ENCODE measurements at places on chromosomes 16 and 17.

DNA sequence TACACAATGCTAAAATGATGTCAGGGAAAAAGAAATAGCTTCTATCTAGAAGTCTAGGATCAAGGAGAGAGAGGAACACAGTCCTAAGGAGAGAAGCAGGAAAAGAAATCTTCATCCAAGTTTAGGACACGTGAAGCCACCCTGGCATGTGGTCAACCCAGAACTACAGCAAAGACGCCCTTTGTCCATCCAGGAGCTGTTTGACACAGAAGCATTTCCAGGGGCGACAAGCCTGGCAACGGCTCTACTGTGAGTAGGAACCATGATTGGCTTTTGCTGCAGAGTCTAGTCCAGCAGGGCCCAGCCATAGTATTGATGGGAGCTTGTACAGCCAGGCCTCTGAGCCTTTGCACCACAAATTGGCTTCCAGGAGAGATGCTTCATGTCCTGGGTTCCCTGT is 185.4 kb upstream of the RPL38 start:
- no peak for DNase-seq

DNA sequence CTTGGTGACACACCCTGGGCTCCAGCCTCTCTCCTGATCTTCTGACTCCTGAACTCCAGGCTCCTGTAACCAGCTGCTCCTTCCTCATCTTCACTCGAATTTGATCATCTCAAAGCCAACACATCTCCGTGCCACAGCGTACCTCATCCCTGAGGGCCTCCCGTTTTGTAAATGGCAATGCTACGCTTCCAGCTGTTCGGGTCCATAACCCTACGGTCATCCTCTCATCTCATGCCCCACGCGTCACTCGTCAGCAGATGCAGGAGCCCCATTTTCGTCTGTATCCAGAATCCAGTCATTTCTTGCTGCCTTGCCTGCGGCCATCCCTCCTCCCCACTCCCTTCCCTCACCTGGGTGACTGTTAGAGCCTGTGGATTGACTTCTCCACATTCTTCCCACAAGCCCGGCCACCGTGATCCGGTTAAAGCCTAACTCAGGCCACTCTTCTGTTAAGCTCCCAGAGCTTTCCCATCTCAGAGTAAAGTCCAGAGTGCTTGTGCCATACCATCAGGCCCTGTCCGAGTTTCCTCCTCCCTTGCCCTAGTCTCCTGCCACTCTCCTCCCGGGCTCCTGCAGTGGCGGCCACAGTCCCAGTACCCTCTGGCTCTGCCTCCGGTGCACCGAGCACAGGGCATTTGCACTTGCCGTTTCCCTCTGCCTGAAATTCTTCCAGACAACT is 20.3 kb upstream of the AKTIP start:
- no peak for DNase-seq

DNA sequence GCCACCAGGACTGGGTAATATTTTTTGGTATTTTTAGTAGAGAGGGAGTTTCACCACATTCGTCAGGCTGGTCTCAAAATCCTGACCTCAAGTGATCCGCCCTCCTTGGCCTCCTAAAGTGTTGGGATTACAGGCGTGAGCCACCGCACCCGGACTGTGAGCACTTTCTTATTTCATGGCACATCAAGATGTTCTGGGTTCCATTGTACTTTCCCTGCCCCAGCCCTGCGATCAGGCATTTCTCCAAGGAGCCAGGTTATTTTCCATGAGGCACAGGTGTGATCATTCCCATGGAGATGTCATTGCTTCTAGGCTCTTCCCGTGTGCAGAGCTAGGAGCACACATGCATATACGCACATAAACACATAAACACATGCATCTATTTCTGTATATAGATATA is 2.6 kb upstream of the ANKRD40CL start:
- no peak for DNase-seq

GRCh38 chr17:27579304-27579703 is 51.7 kb upstream of the LGALS9 start:
- DNase-seq, result no peak

DNA sequence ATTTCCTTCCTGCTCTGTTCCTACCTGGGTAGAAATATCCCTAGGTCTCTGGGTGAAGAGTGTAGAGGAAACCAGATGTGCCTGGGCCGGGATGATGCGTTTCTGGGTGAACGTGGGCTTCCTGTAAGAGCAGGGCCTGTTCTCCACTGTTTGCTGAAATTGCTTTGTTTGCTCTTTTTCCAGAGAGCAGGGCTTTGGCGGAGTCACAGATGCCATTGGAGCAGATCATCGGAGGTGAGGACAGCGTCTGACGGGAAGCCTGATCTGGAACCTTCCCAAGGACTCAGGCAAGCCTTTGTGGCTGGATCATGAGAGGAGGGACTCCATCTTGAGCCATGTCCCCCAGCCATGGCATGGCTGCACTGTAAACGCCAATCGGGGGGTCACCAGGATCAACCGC is 15.4 kb downstream of the DHODH start:
- no peak for DNase-seq

GRCh38 chr16:22847100-22847499 is 33.1 kb downstream of the HS3ST2 start:
- no peak for DNase-seq

GRCh38 chr17:50613007-50613992 is 21.4 kb upstream of the ABCC3 start:
- DNase-seq, result no peak

GRCh38 chr17:82590881-82591539 is 57.2 kb downstream of the WDR45B start:
- no peak for DNase-seq

GRCh38 chr17:45234641-45235415 is 13.1 kb downstream of the FMNL1 start:
- DNase-seq, result peak; percentile 67

GRCh38 chr16:57357330-57358085 is 1.1 kb upstream of the CCL22 start:
- no peak for DNase-seq

GRCh38 chr17:79904865-79905264 is 65.6 kb upstream of the CBX4 start:
- no peak for DNase-seq

DNA sequence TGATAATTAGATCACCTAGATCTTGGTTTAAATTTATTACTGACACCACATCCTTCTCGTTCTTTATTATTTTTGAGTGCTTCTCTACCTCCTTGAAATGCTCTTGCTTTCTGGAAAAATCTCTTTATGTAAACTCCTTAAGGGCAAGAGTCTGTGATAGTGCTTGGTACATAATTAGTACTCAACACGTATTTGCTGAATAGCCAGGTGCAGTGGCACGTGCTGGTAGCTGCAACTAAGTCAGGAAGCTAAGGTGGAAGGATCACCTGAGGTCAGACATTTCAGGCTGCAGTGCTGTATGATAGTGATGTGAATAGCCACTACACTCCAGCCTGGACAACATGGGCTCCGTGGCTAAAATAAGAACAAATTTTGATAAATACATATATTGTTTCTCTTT is 63.0 kb downstream of the PPM1E start:
- DNase-seq, result no peak

GRCh38 chr17:73362697-73363096 is 50.9 kb upstream of the CDC42EP4 start:
- no peak for DNase-seq

- DNase-seq, result no peak
These were observed 20.0 kb upstream of the ZFHX3 start for GRCh38 chr16:73067671-73068540.

DNA sequence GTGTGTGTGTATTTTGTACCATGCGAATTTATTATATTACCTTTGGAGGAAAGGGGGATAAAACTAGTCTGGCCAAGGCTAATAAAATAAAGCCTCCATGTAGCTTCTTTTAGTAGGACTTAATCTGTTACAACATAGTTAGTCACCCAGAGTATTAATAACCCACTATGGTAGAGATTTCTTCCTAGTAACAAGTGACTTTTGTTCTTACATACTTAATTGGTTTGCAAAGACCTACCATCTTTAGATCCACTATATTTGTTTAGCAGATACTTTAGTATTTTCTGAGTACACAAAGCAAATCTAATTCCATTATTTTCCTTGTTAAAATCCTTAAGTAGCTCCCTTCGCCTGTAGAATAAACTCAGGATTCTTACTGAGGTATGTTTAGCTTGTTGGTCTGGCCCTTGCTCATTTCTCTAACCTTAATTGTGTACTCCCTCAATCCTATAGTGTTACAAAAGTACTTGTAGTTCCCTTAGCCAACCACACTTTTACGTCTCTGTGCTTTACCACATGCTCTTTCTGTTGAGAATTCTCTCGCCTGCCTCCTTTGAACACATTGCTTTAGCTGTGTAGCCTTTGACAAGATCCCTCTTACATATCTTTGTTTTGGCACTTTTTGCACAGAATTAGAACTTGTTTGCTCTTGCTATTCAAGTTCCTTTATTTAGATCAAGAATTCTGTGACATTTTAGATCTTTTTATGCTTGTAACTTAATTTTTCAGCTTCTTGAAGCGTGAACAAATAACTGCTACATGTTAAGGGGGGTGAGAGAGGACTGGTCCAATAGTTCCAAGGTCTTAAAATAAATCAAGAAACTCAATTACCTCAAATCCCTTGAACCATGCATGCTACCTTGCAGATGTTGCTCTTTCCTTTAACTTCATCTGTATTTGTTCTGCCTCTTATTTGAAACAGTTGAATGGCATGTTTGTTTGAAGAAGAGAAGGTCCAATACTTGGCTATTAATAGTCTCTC is 23.8 kb downstream of the CLTC start:
- no peak for DNase-seq

DNA sequence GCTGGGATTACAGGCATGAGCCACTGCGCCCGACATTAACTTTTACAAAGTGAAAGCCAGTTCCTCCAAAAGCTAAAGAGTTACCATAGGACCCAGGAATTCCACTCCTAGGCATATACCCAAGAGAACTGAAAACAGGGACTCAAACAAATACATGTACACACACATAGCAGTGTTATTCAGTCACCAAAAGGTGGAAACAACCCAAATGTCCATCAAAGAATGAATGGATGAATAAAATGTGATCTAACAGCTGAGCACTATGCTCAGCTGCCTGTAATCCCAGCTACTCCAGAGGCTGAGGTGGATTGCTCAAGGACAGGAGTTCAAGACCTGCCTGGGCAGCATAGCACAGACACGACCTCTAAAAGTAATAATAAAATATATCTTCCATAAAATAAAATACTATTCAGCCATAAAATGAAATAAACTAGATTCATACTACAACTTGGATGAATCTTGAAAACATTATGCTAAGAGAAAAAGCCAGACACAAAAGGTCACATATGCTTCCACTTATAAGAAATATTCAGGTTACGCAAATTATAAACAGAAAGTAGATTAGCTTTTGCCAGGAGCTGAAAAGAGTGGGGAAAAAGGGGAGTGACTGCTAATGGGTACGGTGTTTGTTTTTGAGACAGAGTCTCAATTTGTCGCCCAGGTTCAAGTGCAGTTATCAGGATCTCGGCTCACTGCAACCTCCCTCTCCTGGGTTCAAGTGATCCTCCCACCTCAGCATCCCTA is 9.3 kb upstream of the USP7 start:
- DNase-seq, result no peak

DNA sequence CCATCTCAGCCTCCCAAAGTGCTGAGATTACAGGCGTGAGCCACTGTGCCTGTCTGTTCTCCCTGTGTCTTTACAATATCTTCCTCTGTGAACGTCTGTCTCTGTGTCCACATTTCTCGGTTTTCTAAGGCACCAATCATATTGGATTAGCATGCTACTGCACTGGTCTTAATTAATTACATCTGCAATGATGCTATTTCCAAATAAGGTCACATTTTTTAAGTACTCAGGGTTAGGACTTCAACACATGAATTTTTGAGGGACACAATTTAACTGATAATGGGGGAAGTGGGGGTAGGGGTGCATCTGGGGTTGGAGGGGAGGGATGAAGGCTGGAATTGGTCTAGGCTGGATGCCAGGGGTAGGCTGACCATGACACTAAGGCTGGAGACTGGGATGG is 102.6 kb downstream of the N4BP1 start:
- no peak for DNase-seq

- no peak for DNase-seq
These were observed 193.5 kb downstream of the MAF start for GRCh38 chr16:79407005-79407404.

DNA sequence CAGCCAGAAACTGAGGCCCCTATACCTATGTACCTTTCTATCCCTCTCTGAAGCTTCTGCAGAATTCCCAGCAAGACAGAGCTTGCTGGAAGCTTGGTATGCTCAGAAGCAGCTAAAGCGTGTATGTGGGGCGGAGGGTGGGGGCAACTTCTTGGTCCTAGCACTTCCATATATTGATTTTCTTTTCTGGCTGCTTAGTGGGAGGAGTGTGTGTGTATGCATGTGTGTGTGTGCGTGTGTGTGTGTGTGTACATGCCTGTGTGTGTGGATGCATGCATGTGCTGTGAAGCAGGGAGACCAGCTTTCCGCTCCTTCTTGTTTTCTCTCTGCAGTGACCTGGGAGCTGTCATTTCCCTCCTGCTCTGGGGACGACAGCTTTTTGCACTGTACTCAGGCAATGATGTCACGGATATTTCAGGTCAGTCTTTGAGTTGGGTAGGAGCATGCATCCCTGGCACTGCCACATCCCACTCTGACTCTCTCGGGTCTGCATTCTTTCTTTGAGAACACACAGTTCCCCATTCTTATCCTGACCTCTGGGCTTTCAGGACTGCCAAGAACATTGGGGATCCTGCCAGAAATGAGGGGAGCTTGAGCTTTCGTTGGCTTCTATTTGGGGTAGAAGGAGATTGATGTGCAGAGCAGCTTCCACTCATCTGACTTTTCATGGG is 10.7 kb downstream of the HPR start:
- no peak for DNase-seq

GRCh38 chr16:53642094-53642493 is 61.6 kb downstream of the RPGRIP1L start:
- DNase-seq, result no peak

DNA sequence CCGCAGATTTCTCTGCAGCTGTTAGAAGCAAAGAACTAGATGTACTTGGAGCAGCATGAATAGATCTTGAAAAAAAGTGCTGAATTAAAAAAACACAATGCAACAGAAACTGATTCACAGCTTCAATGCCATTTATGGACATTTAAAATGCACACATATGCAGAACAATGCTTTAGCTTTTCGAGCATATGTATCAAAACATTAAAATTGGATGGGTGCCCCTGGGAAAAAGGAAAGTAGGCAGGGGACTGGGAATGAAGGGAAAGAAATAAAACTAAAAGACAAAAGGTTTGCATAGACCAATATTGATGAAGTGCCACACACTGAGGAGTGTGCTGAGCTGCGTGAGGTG is 5.0 kb downstream of the KCTD13 start:
- DNase-seq, result no peak

DNA sequence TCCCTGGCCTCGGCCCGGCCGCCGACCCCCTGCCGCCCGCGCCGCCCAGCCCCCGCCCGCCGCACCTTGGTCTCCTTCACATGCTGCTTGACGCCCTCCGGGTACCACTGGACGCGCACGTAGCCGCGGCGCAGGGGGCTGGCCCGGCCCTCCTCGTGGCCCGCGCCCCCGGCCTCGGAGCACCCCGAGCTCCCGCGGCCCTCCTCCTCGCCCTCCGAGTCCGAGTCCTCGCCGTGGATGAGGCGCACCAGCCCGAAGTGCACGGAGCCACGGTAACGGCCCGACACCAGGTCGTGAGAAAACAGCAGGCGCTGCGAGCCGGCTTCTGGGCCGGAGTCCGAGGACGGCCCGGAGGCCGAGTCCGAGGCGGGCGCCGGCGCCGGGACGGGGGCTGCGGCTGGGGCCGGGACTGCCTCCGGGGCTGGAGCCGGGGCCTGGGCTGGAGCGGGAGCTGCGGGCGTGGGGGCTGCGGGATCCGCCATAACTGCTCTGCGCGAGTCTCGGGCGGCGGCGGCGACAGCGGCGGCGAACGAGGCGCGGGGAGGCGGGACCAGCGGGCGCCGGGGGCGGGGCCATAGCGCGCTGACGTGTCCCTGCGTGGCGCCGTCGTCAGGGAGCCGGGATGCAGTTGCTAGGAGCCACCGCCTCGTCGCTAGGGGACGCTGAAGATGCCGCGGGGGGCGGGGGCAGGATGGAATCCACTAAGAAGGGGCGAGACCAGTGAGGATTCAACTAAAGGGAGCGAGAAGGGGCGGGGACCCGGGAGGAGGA is at the start of gene UBE2O:
TSS of gene UBE2O (minus strand) at position 493 of the 771 bp plus-strand sequence. CDS start at position 482, 11 bp downstream.
- peak; percentile 95 for DNase-seq
